ENCODE measurements at places on chromosomes 5 and 9.

- DNase-seq, result no peak
These were observed 53.3 kb upstream of the FAM169A start for GRCh38 chr5:74919487-74919886.

GRCh38 chr5:6493681-6494454 is 45.2 kb downstream of the UBE2QL1 start:
- no peak for DNase-seq

DNA sequence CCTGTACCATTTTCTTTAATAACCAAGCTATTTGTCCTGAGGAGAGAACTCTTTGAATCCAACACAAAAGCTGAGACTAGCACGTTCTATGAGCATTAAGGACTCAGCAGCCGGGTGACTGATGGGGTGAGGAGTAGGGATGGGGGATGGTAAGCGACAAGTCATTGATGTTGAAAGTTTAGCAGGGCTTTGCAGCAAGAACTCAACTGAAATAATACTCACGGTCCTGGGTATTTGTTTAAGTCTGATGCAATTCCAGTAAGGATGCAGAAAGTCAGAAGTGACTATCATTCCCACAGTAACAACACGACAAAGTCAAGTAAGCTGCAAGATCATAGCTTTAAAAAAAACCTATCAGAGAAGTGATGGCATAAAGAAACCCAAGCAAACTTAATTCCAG is 131.1 kb downstream of the ACTL7B start:
- DNase-seq, result no peak

GRCh38 chr5:108505608-108506007 is 123.7 kb upstream of the FBXL17 start:
- DNase-seq, result no peak

- DNase-seq, result no peak
These were observed 113.6 kb downstream of the NR6A1 start for GRCh38 chr9:124657516-124657915.

- DNase-seq, result no peak
These were observed 34.7 kb downstream of the MSX2 start for GRCh38 chr5:174759091-174759490.

DNA sequence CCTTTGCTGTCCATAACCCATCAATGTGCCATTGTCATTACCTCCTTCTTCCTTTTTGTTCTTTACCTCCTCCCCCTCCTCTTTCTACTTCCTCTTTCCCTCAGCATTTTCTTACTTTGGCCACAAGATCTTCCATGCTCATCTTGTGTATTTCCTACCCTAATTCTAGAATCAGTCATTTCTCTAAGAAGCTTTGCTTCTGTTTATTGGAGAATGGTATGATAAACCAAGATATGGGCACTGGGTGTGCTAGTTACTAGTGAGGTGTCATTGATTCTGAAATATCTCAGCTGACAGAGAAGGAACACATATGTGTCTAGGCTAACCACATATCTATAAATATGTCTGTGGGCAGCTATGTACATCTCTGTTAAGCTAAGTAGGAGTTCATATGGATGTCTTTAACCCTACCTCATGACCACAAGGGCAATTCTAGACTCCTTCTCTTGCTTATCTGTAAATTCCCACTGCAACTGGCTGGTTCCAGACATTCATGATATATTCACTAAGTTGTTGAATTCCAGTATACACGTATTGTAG is 2051.3 kb upstream of the CDH9 start:
- DNase-seq, result no peak

DNA sequence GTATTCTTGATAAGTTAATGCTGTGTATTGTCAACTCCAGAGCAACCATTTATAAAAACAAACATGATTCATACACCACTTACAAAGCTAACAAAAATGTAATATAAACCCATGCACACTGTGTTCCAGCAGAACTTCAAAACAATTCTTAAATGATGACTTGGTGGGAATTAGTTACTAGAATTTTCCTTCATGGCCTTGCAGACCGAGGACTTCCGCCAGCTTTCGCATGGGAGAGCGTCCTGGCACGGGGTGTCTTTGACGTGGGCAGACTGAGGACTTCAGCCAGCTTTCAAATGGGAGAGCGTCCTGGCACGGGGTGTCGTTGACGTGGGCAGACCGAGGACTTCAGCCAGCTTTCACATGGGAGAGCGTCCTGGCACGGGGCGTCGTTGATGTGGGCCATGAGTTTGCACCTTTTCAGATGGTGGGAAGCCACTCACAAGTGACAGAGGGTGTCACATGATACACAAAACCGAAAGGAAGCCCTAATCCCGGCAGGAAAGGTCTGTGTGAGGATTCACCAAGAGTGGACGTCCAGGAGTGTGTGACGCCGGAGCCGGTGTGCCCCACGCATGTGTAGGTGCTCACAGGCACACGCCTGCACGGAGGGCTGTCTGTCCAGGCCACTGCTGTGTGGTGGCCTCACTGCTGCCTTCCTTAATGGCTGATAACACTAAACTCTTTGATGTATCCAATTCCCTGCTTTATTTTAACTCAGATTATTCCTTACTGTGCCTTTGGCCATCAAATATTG is 211.3 kb upstream of the IRX4 start:
- DNase-seq, result no peak

All from stimulated activated CD4-positive, alpha-beta T cell treated with anti-CD3 and anti-CD28 coated beads, TNF-alpha, amount 100 ng/mL, for 48 hours (primary cell).